ENCODE measurements at places on chromosomes 7 and 10.
A peak's percentile ranks its signal among the peaks of the same experiment; 100 is the strongest.

DNA sequence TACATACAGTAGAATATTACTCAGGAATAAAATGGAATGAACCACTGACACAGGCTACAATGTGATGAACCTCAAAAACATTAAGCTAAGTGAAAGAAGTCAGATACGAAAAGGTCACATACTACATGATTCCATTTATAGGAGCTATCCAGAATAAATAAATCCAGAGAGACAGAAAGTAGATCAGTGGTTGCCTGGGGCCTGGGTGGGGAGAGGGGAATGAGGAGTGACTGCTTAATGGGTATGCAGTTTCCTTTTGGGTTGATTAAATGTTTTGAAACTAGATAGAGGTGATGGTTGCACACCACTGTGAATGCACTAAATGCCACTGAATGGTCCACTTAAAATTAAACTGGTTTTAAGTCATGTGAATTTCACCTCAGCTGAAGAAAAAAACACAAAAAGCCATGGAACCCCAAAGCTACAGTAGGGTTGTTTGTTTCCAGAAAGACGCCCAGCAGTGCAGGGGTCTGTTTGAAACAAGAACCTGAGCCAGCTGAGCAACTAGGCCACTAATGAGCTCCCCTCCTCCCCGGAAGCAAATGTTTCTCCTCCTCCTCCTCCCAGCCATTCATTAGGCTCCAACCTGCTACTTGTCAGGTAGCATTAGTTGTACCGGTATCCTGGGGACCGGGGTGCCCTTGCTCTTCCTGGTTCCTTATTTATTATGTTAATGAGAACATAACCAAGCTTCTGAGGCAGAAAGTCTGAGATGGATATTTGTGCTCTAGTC, 168.4 kb downstream of the EVX1 start:
- DNase-seq: no peak

GRCh38 chr10:4018054-4018511, 233.1 kb upstream of the KLF6 start:
- no peak for DNase-seq

- DNase-seq: peak; percentile 22
These were observed 195.2 kb downstream of the TMEM26 start for GRCh38 chr10:61257956-61258496.

DNA sequence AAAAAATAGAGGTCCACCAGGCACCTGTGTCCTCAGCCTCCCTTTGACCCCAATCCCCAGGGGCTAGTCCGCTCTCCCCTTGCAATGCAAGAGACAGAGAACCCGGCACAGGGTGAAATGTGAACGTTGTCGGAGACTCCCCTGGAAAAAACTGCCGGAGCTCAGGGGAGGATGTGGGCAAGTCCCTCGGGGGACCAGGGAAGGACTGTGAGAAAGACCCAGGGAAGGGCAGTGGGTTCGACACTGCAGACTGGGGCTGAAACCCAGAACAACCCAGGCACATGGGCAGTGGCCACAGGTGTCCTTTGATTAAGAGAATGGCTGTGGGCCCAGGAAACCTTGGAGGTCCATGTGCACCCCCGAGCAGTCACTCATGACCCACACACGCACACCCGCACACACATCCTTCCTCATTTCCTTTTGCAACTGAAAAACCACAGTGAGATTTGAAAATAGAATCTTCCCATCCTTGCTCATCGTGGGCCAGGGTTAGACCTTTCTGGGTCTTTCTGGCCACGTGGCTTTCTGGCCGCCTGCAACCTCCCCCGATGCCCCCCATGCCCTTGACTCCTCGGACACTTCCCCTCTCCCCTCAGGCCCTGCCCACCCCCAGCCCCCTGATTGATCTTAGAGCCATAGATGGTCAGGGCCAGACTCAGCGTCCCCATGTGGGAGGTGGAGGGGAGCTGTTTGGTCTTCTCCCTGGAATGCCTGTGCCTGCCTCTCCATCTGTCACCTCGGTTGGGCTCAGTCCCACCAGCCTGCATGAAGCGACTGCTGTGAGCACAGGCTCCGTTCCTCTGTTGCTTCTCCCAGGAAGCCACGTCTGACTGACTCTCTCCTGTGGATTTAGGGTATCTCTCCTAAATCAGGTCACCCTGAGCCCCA, 7.9 kb downstream of the LAT2 start:
- no peak for DNase-seq

GRCh38 chr7:151807846-151808245, 69.1 kb downstream of the PRKAG2 start:
- DNase-seq: no peak

DNA sequence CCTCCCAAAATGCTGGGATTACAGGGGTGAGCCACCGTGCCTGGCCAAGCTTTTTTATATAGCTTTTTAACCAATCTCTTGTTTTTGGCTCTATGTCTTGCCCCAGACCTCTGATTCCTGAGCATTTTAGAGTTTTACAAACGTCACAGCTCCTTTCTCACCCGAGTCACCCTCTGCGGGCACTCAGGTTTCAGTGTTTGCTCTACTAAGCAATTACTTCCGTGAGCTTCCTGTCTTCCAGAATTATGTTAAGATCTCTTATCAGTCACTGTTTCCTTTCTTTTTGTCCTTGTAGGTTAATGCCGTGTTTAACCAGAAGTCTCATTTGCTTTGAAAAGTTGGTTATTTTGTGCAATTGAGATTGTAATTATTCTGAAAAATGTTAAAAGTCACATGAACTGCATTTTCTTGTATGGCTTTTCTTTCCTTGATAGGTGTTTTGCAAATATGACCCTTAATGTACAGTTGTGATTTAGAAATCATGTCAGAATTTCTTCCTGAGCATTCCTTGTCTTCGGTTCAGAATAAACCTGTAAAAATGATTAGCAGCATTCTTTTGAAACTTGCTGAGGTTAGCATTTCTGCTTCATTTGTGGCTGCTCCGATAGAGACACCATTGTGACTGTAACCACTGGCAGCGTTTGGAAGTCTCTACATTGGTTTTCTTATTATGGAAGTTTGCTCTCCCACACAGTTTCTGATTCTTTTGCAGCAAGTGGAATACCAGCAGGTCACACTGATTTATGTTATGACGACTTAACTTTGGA, 4.5 kb upstream of the HKDC1 start:
- DNase-seq: no peak

GRCh38 chr7:92916770-92917224, 80.4 kb upstream of the CDK6 start:
- peak; percentile 69 for DNase-seq

DNA sequence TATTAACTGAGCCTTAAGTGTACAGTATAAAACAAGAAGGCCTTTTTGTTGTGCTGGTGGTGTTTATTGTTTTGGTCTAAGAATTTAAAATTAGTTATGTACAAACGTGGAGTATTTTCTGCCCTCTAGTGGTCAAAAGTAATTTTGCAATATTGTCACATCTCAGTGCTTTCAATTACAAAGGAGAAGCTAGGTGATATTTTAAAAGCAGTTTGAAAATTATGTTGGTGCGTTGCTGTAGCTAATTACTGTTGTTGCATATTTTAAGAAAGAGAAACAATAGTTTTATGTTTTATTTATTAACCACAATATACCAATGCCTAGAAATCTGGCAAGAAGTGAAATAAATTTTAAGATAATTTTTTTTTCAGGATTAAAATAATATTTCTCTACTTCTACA, 11.4 kb downstream of the NPVF start:
- peak; percentile 32 for DNase-seq

GRCh38 chr10:12414278-12414989, 65.1 kb downstream of the CAMK1D start:
- peak; percentile 41 for DNase-seq

DNA sequence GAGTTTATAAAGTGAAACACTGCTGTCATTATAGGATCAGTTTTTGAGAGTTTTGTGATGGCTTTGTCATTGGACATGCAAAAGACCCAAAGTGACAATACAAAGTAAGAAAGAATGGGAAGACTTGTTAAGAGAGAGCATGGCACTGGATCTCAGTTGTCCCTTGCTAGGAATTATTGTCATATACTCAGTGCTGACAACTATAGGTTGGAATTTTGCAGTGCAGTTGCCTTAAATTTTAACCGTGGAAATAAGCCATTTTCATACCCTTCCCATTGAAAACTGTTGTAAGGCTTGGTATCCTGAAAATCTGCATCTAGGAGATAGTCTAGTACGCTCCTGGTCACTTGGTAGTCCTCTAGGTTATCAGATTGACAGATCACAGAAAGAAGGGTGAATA, 1156.7 kb downstream of the GATA3 start:
- DNase-seq: no peak

DNA sequence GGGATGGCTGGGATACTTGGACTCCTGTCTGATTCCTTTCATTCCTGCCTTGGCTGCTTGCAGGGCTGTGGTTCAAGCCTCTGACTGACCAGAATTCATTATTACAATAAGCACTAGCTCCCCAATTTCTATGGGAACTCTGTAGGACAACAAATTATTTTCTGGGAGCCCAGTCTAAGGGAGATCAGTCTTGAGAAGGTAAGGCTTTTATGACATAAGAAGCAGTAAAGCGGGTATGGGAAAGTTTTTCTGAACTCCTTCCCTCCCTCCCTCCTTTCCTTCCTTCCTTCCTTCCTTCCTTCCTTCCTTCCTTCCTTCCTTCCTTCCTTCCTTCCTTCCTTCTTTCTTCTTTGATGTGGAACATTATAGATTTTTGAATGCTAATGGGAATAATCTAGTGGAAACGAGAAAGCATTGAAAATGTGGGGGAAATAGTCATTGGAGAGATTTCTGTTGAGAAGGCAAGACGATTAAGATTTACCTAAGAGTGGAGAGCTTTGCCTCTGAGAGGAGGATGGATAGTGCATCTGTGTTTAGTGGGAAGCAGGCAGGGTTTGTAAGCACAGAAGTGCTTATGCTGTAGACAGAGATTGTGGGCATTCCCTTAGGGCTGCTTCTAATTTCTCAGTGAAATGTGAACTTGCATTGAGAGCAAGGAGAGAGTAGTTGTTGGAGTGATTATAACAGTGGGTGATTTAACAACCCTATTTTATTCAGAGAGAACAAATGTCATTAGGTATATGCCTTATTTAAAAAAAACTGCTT, 201.5 kb downstream of the DNAJB9 start:
- no peak for DNase-seq

- DNase-seq: no peak
These were observed 14.1 kb upstream of the DUSP5 start for GRCh38 chr10:110483633-110484032.

DNA sequence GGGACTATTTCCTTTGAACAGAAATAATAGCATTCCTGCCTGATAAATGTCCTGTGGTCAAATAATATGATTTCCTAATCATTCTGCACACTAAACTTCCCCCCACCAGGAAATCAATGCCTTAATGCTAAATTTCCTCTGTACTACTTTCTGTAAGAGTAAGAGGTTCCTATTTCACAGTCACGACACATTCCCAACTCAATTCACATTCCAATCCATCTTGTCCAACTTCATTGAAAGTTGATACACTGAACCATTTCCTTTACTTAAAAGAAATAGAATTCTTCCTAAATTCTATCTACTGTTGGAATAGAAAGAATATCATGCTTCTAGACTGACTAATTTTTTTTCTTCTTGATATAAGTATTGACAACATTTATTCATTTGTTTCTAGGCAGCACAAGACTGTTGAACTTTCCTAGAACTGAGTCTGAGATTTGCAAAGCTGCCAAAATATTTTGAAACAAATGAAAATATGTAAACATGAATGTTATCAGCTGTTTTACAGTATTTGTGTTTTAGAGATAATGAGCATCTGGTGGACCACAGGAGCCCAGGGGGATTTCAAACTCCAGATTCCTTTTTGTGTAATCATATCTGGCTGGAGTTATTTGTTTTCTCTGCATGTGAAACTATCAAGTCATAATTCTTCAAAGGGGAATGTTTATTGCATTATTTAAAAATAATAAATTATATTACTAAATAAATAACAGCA, 121.5 kb downstream of the TPST1 start:
- DNase-seq: peak; percentile 88

DNA sequence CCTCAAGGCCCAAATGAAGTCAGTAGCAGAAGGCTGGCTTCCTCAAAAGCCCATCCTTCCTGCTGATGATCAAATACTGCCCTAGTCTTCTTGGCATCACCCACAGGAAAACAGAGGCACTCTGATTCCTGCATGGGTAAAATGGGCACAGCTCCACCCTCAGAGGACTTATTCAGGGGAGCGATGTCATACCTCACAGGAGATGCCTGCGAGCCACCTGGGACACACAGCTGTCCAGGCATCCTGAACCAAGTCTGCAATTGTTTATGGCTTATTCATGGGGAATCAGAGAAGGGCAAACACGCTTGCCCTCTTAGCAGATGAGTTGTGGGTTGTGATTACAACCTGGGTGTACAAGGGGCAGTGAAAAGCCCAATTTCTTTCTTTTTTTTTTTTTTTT, 22.0 kb upstream of the LMTK2 start:
- no peak for DNase-seq

DNA sequence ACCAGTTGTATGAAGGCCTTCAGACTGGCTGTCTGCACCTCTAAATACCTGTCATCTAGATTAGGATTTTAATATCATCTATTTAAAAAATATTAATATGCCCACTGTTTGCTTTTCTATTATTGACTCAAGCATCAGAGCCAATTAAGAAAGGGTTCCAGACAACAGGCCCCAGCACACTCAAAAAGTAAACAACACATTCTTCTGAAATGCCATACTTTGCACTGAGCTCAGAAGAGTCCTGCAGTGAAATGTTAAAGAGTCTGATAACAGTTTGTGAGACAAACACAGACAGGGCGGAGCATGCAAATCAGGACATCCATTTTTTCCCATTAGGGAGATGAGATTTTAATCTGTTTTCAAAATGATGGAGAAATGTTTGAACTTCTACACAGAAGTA, 45.9 kb upstream of the KLF6 start:
- no peak for DNase-seq

DNA sequence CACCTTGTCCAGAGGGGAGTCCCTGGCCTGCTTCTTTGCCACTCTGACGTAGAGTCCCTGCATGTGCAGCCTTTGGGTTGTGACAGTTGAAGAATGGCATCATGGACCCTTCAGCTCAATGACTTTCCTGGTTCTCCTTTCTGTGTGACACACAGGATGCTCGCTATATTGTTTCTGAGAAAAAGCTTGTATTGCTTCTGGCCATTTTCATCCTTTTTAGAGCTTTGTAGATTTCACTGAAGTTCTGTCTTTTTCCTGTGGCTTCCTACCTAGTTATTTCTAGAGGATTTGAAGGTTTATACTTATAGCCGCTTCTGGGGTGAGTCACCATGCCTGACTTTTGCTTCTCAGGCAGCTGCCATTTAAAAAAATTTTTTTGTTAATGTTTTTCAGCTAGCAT, 27.0 kb downstream of the SND1 start:
- DNase-seq: peak; percentile 44

GRCh38 chr10:110861930-110862649, 9.6 kb upstream of the PDCD4 start:
- DNase-seq: no peak

GRCh38 chr7:159130199-159130775, 14.4 kb downstream of the VIPR2 start:
- no peak for DNase-seq

Data from fibroblast of skin of right quadriceps (primary cell).